ENCODE measurements at places on chromosomes 2 and 18. TPM values are rescaled to one million over a fixed set of nuclear protein-coding genes. Genes with fewer than 3 reads are reported as not detected.

GRCh38 chr2:160281213-160281612, 81.1 kb upstream of the ITGB6 start:
- no peak for DNase-seq

The FMNL2 gene
- 38.9 TPM for polyA plus RNA-seq

DNA sequence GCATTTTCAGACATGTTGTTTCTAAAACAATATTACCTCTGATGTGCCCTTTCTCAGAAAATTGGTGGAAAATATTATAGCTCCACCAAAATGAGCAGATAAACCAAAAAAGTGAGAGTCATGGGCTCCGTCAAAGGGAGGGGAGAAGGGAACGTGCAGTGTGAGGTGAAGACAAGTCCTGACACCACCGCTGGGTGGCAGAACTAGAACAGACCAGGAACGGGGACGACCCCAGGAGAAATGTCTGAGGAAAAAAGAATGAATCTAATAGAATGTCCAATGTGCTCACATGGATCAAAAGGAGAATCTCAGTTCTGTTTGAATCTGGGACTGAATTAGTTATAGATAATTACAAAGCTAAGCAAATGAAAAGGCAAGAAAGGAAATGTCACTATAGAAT, 22.6 kb upstream of the BCL2 start:
- no peak for DNase-seq

The LONRF2 gene
- not detected for polyA plus RNA-seq

- no peak for DNase-seq
These were observed at the start of gene BOK for GRCh38 chr2:241558532-241559322. Gene BOK (plus strand): TSS chr2:241558745. CDS start chr2:241559484, 739 bp downstream.

The TMEM163 gene
- polyA plus RNA-seq = not detected

The MEMO1 gene
- 99.0 TPM for polyA plus RNA-seq

DNA sequence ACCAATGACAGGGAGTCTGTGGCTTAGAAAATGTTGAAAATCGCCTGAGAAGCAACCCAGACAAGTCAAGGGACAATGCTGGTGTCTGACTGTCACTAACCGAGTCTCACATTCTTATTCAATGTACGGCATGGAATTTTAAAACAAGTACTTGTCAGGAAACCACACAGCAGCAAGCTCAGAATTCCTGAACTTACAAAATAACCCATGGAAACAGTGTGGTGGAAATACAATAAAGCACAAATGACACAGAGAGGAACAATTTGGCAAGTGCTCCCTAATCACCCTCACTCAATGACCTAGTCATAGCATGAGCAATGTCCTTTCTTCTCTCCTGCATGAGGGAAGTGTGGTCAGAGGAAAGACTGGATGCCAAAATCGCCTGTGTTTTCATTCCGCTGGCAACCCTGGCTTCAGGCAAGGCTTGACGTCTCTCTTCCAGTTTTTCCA, 154.0 kb downstream of the SATB2 start:
- DNase-seq = no peak

GRCh38 chr2:36858551-36859365, 107.6 kb downstream of the STRN start:
- no peak for DNase-seq

DNA sequence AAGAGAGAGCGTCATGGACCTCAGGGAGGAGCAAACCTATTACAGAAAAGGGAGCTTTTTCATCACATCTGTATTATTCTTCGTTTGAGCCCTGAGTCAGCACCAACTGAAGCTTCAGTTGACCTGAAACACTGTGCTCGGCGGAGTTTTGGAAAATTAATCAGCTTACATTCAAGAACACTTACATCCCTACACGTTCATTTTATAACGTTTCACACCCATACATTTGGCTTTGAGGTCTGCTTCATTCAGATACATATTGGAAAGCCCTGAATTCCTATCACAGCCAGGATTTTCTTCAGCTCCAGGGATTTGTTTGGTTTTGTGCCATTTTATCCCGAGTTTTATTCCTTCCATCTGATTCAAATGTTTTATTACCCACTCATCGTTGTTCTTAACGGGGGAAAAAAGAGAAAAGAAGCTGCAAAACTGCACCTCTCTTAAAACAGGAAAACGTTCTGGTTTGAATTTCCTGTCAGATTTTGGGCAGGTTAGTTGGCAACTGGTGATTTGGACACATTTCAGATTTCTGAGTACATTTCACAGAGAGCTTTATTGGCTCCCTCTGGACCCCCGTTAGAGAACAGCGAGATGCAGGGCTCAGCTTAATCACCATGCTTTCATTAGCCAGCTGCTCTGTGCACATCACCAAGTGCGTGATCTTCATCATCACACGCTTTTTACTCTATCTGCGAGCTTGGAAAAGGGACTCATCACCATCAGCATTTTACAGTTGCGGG, 88.8 kb downstream of the CDC42EP3 start:
- no peak for DNase-seq
